Naive thymus-derived CD4-positive, alpha-beta T cell (primary cell): ENCODE measurements at places on chromosomes 7 and 10. TPM values are rescaled to one million over a fixed set of nuclear protein-coding genes. Genes with fewer than 3 reads are reported as not detected.
A peak's percentile ranks its signal among the peaks of the same experiment; 100 is the strongest.

Gene CDC14C
- total RNA-seq: not detected

Gene NKX1-2
- not detected for total RNA-seq

Gene RGR
- total RNA-seq: not detected

GRCh38 chr10:69579464-69580060, 6.3 kb upstream of the NEUROG3 start:
- no peak for DNase-seq

DNA sequence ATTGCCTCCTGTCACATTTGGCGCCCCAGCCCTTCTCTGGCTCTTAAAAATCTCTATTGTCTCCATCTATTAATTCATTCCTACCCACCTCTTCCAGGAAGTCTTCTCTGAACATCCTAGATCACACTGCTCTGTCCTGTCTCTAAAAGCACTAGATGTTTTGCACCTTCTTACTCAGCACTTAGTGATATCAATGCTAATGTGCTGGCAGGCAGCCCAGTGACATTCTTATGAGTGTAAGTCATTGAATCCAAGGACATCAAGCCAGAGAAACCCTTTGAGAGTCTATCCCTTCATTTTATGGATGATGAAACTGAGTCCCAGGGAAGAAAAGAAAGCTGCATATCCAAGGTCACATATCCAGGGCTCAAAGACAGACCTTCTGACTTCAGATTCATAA, 48.3 kb upstream of the PAX2 start:
- DNase-seq: no peak

- DNase-seq: no peak
These were observed 232.5 kb upstream of the FZD1 start for GRCh38 chr7:91031757-91032156.

DNA sequence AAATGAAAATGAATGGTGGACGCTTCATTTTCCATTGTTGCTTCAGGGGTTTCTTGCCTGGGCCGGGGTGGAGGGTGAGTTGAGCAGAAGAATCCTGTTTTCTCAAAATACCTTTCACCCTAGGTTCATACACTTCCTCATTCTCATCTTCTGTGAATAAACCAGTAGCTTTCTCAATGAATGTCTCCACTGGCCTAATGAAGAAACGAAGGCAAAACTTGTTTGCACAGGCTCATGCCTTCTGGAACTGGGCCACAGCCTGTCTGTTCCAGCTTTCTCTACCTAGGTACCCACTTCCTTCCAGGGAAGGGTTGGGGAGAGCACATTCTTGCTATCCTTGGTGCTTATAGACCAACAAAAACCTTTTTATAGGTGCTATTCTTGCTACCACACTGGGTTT, 21.3 kb downstream of the STMP1 start:
- no peak for DNase-seq

DNA sequence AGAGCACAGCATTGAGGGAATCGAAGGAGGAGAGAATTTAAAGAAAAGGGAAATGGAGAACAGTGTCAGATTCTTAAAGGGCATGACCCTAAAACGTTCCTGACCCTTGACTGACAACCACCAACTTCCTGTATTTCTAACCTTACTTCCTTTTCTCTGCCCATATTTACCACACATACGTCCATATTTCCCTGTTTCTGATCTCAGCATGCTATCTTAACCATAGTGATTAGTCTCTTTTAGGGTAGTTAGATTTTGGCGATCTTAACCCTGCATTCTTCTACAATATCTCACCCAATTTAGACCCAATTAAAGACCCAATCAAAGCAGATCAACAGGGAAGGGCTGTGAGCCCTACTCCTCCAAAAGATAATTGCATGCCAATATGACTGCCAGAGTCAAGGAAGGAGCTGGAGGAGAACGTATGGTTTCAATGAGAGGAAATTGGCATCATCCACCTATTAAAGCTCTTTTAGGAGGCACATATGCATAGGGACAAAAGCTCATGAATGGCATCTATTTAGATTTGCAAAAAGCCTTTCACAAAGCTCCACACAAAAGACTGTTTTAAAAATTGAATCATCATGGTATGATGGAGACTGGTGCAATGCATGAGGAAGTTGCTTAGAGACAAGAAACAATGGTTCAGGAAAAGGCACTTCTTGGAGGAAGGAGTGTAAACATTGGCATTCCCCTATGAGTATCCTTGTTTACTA, 49.0 kb upstream of the ARHGAP12 start:
- peak; percentile 9 for DNase-seq

- DNase-seq: no peak
These were observed 88.0 kb upstream of the TNS3 start for GRCh38 chr7:47669901-47670384.

DNA sequence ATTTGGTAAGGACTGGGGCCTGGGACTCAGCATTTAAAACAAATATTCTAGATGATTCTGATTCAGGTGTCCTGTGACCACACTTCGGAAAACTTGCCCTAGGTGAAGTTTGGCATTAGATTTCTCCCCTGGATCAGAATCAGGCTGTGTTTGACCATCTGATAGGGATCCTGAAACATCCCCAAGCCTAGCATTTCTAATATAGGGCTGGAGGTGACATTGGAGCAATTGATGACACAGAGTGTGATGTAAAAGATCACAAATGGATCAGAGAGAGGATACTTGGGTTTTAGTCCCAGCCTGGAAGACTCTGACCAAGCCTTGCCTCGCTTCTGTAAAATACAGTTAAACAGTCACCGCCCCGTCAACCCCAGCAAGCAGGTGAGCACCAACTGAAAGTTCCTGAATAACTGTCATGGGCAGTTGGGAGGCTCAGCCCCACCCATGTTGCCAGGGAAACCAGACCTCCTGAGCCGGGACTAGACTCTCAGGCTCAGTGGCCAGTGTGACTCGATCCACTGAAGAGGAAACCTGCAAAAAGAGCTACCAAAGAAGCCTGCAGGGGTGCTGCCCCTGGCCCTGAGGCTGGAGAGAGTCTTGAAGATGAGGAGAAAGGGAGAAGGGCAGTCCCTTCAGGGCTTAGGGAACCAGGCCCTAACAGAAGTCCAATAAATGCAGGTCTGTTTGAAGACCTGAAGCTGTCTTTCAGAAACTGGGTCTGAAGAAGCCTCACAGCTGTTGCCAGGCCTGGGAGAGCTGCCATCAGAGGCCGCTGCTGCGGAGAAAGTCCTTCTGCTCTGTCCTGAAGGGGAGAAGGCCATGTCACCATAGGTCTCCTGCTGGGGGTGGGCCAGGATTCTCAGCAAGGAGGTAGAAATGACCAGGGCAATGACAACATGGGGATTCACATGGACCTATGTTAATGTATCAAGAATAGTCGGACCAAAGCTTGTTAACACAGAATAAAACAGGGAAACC, 126.1 kb upstream of the KCNMA1 start:
- DNase-seq: no peak

DNA sequence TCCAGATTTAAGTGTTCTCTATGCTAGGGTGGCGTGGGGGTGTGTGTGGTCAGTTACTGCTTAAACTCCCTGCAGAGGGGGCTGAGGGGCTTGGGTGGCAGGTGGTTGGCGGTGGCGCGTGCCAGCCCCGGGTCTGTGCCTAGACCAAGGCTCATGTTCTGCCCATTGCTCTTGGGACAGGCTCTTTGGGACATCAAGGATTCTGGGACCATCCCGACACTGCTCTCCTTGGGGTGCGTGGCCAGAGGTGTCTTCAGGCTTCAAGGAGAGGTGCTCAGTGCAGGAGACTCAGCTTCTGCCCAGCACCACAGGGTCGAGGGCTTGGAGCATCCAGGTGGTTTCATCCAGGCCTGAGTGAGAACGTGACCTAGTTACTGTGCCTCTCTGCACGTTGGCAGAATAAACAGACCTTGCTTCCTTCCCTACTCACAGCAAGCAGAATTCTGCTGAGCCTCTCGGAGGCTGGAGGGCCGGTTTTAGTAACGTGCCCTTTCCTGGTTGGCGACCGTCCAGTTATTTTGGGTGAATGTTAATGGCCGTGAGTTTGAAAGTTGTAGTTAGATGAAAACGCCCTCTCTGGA, 39.9 kb downstream of the CAMK1D start:
- no peak for DNase-seq

DNA sequence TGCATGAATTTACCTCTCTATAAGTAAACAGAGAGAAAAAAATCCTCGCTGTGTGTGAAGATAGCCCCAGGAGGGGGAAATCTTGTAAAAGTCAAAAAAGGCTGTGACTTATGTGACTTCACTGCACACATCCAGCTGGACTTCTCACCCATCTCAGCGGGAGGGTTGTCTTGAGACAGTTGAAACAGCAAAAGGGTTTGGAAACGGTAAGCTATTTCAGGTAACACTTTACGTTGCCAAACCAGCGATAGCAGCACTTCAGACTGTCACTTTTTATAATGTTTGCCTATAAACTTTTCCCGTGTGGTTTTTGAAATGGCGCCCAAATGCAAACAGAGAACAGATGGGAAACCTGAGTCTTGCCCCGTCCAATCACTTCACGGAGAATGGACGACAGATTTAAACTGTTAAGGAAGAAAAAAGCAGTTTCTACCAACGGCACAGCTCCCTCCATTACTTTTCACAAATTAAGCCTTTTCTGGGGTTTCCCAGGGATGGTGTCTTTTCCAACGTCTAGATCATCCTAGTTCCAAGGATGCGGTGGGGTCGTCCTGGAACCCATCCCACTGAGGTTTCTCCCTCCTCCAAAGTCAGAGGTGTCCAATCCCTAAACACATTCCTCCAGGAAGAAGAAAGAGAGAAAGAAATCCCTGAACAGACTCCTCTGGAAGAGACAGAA, 25.2 kb downstream of the FGFR2 start:
- no peak for DNase-seq

DNA sequence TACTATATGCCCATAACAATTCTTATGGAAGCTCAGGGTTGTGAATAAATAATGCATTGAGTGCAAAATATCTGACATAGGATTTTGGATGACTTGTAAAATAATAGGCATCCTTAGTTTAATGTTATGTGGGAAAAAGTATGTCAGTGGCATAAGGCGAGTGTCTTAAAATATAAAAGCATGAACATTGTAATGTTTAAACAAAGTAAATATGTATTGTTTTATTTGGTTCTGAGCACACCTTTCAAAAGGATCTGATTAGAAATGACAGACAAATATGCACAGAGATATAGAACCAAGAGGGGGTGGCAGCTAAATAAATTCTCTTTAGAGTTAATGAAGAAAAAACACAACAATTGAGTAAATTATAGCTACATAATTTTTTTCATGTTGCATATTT, 51.3 kb upstream of the FOXP2 start:
- no peak for DNase-seq

DNA sequence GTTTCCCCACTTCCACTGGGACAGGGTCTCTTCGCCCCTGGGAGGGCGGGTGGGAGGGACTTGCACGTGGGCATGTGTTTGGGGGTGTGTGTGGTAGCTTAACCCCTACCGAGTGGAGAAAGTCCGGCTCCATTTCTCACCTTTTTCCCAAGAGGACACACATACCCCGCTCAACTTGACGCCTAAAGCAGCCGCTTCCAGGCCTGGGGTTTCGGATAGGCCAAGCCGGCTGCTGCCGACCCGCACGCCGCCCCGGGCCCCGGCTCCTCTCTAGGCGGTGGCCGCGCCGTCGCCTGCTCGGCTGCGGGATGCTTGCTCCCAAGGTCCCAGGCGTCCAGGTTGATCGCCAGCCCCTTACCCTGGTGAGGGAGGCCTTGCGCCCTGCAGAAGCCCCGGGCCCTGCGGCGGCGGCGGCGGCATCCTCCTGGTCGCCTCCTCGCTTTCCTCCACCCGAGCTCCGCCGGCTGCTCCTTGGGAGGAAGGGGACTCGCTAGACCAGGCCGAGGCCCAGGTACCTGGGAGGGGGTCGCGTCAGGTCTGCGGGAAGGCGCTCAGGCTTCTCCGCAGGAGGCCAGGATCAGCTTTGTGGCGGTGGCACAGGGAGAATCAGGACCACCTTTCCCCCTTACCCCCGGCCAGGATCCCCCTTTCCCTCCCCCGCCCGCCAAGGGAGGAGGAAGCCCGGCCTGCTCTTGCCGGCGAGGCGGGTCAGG, 3.2 kb upstream of the GATA3 start:
- DNase-seq: peak; percentile 30

DNA sequence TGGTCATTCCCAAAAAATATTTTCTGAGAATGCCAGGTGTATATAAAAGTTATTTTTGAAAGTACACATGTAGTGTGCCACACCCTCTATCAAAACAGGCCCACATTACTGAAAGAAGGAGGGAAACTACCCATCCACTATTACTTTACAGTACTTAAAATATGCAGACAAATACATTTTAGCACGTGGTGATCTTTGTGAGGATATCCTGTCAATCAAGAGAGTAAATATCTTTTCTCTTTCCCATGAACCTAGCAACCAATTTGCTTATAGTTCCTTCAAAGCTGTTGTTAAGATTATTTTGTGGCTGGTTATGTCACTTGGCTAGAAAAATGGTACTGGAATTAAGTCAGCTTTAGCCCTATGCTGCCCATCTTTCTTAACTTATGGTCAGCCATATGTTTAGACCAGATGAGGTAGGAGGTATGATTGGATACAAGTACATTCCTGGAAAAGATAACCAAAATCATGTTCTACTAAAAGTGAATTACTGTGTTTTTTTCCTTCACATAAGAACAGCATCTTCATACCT, 70.1 kb downstream of the AUTS2 start:
- DNase-seq: no peak

- DNase-seq: no peak
These were observed at the start of gene SCIN for GRCh38 chr7:12570534-12571461. SCIN (plus strand) TSS chr7:12570720; CDS start chr7:12570787, 67 bp downstream.

DNA sequence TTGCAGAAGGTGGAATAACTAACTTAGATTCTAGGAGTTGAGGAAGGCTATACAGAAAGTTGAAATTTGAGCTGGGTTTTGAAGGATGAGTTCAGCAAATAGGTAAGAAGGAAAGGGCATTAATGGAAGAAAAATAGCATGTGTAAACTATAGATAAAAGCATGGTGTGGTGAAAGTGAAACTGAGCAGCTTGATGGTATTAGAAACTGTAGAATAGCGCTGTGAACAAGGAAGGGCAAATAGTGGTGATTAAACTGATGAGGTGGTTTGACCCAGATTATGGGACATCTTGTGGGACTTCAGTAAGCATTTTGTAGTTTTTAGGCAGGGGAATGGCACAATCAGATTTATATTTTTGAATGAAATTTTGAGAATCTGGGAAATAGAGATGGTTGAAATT, 90.5 kb downstream of the EXOC6 start:
- DNase-seq: no peak

DNA sequence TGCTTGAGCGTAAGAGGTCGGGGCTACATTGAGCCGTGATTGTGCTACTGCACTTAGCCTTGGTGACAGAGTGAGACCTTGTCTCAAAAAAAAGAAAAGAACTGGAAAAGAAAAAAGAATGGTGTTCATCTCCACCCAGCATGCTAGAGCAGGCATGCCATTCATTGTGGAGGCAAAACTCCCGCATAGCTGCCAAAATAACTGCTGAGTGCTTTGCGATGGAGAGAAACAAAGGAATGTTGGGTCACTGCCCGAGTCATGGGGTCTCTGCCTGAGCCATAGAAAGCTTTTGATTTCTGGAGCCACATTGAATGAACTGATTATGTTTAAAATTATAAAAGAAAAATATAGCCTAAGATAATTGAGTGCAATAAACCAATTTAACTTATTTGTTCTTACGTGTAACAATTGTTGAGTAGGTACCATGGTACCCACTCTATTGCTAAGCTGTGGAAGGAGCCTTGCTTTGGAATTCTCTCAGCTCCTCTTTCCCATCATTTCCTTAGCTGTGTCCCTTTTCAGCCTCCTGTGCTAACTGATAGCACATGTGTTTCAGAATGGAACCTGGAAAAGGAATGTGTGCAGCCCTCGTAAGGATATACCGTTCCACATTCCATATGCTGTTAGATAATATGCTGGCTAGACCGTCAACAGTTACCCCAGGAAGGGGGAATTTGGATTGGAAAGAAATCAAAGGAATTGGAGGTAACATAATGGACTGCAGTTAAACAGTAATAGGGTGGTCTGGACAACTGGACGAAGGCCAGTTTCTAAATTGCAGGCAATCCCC, 99.0 kb downstream of the KIAA1217 start:
- no peak for DNase-seq
